ENCODE measurements at places on chromosomes 2 and 18.

- no peak for DNase-seq
Observed at GRCh38 chr2:180924063-180924462, 56.3 kb upstream of the UBE2E3 start.

- DNase-seq: no peak
Observed at GRCh38 chr2:190996338-190996946, 17.5 kb downstream of the STAT1 start.

- no peak for DNase-seq
Observed at GRCh38 chr2:66534461-66534860, 99.5 kb downstream of the MEIS1 start.

- DNase-seq: no peak
Observed at GRCh38 chr2:221517146-221517695, 54.9 kb downstream of the EPHA4 start.

- peak; percentile 55 for DNase-seq
Observed at GRCh38 chr2:98761267-98761781, 30.4 kb upstream of the MGAT4A start.

DNA sequence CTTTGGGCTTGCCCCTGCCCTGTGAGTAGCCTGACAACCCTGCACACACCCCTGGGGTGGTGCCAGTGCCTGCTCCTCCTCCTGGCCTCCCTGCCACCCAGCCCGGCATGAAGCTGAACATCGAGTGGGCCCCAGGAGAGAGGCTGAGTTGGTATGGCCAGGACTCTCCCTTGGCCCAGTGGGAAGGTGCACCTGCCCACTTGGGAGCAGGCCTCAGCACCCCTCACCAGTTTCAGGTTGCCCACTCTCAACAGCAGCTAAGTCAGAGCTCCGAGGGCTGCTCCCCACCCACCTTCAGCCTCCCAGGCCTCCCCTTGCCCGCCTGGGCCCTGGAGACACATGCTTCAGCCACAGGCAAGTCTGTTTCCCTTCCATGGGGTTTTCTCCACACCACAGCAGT is 203.1 kb downstream of the KLHL29 start:
- DNase-seq: no peak

GRCh38 chr2:200330351-200331060 is 24.0 kb downstream of the SPATS2L start:
- no peak for DNase-seq

- DNase-seq: no peak
Observed at GRCh38 chr2:19712850-19713249, 188.9 kb downstream of the TTC32 start.

- no peak for DNase-seq
Observed at GRCh38 chr18:57759650-57760049, 43.5 kb downstream of the ATP8B1 start.

- DNase-seq: no peak
Observed at GRCh38 chr2:205543262-205543843, 138.9 kb upstream of the NRP2 start.

- no peak for DNase-seq
Observed at GRCh38 chr2:112343827-112344585, 68.6 kb downstream of the ZC3H6 start.

GRCh38 chr2:20485612-20486388 is 38.9 kb downstream of the RHOB start:
- no peak for DNase-seq

DNA sequence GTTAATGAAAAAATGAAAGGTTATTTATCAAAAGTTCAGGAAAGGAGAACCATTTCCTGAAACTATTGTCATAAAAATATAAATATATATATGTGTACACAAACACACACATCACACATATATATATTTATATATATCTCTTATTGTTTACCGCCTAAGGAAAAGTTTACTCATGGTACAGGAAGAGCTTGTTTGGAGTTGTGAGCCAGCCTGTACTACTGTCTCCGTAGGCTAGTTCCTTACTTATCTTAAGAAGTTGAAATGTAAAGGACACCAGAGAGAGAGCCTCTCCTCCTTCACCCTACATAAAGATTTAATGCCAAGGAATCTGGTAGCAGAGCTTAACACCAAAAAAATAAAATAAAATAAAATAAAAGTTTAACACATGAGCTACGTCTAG is 19.6 kb downstream of the DSC1 start:
- no peak for DNase-seq

GRCh38 chr18:44320619-44321460 is 359.8 kb upstream of the SETBP1 start:
- no peak for DNase-seq

DNA sequence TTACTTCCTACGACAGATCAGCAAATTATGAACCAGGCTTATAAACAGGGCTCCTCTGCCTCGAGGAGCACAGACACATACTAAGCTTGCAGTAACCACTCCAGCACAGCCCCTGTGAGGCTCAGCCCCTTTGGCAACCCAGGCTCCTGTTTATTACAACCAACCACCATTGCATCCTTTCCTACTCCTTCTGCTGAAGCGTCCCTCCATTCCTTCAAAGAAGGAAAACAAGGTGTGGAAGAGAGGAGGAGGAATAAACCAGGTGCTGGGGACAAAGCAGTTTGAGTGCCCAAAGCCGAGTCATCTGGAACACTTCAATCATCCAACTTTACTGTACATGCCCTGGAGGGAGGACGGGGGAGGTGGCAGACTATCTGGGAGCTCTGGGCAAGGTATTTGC is 87.2 kb upstream of the MGAT4A start:
- DNase-seq: no peak

DNA sequence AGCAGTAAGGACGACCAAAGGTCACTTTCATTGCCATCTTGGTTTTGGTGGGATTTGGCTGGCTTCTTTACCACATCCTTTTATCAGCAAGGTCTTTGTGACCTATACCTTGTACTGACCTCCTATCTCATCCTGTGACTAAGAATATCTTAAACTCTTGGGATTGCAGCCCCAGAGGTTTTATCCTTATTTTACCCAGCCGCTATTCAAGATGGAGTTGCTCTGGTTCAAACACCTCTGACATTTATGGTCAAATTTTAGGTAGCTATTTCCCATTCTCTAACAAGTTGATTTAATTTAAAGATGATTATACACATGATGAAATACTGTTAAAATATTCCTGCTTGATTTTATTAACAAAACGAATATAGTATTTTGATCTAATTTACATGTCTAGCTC is 326.1 kb downstream of the ARHGAP15 start:
- DNase-seq: no peak

GRCh38 chr2:114113518-114113917 is 223.6 kb downstream of the ACTR3 start:
- DNase-seq: no peak

GRCh38 chr2:145404690-145405089 is 884.8 kb upstream of the ZEB2 start:
- no peak for DNase-seq

DNA sequence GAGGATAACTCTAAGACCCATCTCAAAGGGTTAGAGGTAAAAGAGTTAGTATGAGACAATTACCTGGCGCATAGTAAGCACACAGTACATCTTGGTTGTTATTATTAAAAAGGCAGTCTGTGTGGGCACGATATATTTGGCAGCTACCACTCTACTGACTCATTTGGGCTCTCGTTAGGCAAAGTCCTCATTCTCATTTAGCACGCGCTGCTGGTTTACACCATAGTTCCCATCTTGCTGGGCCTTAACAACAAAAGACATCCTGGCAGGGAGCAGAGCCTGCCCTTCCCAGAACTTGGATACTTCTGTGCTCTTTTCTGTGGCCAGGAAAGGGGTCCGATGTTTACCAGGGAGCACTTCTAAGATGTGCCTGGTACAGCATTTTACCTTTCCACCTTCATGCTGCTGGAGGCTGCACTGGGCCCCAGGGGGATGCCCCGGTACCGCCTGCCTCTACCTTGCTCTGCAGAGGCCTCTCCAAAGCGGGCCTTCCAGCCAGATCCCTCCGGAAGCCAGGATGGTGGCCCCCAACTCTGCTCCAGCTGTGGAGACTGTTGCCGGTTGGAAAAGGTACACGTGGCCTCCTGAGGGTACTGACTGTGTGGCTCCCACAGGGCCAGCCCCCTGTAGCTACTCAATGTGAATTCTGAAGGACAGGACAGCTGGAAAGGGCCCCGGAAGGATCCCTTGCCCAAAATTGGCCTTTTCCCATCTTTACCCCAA is 15.0 kb downstream of the GLI2 start:
- no peak for DNase-seq

- no peak for DNase-seq
Observed at GRCh38 chr18:6434987-6435709, 20.4 kb upstream of the L3MBTL4 start.

- no peak for DNase-seq
Observed at GRCh38 chr2:8021921-8022320, 659.9 kb upstream of the ID2 start.

GRCh38 chr18:3845161-3845560 is 395.2 kb downstream of the TGIF1 start:
- no peak for DNase-seq

GRCh38 chr2:17296686-17297085 is 221.6 kb downstream of the RAD51AP2 start:
- DNase-seq: no peak

- DNase-seq: no peak
Observed at GRCh38 chr2:144679942-144680341, 160.0 kb upstream of the ZEB2 start.

- no peak for DNase-seq
Observed at GRCh38 chr2:84963692-84964405, 7.1 kb upstream of the KCMF1 start.

DNA sequence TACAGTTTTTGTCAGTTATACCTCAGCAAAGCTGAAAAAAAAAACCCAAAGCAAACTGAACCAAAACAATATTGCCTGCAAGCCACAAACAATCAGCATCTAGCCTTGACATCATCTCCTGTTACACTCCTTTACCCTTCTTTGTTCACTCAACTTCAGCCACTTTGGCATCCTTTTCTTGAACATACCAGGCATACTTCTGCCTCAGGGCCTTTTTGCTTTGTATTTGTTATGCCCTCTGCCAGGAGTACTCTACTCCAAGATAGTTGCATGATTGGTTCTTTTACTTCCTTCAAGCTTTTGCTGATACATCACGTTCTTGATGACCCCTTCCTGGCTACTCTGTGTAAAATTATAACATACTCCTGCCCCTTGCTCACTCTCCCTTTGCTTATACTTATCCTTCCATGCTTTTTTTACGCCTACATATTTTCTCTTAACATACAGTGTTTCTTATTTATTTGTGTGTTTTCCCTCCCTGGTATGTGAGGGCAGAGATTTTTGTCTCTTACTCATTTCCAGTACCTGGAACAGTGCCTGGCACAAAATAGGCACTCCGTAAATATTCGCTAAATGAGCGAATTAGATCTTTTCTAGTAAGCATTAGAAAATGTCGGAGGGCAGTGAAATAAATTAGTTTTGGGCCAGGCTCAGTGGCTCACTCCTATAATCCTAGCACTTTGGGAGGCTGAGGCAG is 12.7 kb downstream of the ABI2 start:
- DNase-seq: no peak

DNA sequence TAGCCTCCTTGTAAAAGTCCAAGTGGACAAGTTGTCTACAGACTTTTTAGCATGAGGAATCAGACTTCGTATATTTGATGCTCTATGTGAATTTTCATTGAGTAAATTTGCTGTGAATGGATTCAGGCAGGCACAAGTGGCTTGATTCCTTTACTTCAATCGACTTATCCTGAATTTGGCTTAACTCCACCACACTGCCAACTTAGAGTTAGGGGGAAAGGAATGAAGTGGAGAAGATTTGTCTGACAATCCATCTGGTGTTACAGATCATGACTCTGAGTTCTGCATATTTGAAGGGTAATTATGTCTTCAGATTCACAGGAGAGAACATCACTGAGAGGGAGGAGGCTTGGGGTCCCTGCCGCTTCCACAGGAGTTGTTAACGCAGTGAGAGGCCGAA is 829.3 kb downstream of the DCC start:
- DNase-seq: no peak

DNA sequence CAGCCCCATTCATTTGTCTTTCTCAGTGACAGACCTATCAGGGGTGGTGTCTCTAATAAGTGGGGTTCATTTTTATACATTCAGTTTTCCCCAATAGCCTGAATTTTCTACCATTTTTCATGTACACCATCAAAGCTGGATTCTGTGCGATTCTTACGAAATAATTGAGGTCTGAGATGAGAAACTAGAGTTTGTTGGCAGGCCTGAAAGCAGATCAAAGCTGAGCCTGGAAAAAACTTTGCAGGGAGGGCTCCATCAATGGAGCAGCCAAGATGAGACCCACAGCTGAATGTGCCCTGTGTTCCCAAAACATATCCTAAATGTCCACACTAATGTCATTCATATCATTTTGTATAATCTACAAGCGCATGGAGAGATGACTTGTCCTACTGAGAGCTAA is 4.5 kb upstream of the TMEM200C start:
- no peak for DNase-seq

DNA sequence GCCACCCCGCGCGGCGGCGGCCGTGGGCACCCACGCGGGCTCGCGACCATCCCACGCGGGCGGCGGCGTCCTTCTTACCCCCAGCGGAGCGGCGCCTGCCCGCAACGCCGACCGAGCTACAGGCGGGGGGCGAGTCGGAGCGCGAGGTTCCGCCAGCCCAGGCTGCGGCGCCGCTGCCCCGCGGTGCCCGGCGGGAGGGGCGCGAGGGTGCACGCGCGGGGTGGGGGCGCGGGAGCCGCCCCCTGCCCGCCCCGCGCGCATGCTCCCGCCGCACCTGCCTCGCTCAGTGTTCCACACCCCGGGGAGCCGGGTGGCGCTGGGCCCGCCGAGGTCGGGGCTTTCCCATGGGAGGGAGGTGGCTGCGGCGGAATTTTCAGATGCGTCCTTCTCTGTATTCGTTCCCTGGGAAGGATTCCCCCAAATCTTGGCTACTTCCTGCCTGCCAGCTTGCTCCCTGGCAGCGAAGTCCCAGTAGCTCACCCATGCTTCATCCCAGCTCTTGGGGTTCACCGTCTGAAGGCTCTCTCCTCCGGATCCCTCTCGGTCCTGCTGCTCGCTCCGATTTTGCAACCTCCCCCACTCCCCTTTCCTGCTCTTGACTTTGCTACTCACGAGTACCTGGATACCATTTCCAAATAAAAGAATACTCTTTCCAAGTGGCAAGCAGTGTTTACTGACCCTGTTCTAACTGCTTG is at the start of gene L3MBTL4:
Gene L3MBTL4 (minus strand): TSS at position 189 of the 695 bp plus-strand sequence. CDS start 103,286 bp downstream, outside the sequence.
- DNase-seq: no peak

DNA sequence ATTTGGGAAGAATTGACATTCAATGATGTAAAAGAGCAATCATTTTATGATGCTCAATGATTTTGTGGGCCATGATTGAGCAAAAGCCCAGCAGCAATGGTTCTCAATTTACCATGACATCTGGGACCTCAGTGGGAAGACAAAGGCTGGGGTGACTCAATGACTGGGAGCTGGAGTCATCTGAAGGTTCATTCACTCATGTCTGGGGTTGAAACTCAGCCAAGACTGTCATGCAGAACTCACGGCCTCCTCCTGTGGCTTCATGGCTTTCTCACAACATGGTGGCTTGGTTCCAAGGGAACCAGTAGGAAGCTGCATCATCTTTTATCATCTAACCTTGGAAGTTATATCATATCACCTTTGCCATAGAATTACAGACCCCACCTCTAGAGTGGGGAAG is 45.1 kb upstream of the CD226 start:
- no peak for DNase-seq

Data from stimulated activated CD4-positive, alpha-beta T cell treated with anti-CD3 and anti-CD28 coated beads, Interleukin-1b, Interleukin-23, amount 100 ng/mL, for 1 hour (primary cell).